Occipital lobe (tissue), 3 donors: ENCODE measurements at places on chromosomes 7 and 10.

GRCh38 chr7:82665966-82666507, 222.5 kb upstream of the CACNA2D1 start:
- no peak for DNase-seq

GRCh38 chr7:100673942-100674410, 436 bp downstream of the GNB2 start:
- DNase-seq, result no peak

DNA sequence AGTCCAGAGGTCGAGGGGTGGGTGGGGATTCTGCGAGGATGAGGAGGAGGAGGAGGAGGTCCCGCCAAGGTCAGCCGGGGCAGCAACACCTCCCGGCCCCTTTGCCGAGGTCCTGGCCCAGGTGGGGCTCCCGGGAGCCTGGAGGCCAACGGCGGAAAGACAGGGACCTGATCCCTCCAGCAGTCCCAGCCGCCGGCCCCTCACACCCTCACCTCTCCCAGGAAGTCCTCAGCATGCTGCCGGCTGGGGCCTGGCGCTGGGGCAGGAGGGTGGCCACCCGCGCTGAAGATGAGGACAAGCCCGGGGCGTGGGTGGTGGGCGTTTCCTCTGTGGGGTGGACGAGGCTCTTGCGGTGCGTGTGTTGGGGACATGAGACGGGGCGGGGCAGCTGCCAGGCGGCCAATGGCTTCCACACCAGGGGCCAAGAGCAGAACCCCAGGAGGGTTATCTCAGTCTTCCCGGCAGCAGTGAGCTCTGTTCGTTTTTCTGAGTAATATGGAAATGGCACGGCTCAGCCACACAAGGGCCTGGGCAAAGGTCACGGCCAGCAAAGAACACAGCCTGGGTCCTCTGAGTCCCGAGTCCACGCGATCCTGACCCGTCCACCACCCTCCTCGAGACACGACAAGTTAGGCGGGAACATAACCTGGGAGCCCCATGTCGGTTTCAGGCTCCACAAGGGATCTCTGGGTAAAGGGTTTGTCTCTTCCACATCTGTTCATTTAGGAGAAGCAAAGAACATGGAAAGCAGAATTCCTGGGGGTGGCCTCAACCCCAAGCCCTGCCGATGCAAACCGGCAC, 82.9 kb upstream of the PDGFA start:
- no peak for DNase-seq

DNA sequence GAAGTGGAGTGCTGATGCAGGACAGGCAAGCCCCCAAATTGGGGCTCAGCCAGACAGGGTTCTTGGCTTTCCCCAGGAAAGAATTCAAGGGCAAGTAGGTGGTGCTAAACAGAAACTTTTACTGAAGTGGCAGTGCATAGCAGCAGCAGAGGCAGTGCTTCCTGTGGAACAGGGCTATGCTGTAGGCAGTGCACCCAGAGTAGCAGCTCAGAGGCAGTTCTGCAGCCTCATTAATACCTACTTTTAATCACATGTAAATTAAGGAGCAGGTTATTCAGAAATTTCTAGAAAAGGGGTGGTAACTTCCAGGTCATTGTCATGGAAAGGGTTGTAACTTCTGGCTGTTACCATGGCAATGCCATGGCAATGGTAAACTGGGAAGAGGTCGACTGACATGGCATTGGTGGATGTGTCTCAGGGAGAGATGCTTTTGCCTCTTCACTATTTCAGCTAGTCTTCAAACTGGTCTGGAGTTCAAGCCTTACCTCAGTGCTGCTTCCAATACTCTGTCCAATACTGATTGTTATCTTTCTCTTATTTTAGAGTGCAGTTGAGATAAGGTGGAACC, 29.2 kb downstream of the PRSS58 start:
- DNase-seq, result no peak

DNA sequence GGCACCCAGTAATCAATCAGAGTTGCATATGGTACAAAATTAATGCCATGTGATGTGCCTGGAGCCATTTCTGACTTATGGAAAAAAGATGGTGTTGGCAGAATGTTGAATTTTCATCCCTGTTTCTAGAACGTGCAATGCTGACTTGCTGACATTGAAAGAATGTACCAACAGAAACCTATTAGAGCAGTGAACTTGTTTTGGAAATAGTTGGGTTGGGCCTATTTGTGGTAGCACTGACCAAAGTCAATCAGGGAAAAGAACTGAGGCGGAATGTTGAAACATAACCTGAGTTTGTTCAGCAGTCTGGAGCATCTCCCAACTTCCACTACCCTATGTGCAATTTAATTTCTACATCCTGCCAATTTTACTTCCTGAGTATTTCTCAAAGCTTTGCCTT, 11.7 kb upstream of the KIAA1217 start:
- no peak for DNase-seq

DNA sequence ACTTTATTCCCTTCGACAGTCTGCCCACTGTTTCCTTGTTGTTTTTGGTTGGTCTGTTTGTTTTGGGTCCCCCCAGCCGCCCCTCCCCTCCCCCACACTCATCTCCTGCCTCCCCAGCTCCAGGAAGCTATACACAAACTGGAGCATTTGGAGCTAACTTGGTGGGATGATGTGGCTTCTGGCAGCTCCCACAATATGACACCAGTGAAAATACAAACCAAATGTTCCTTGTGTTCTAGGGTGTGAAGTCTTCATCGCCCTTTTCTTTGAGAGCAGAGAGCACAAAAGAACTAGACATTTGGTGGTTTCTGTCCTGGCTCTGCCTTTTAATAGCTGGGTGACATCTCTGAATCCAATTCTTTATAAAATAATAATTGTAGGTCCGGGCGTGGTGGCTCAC, 33.8 kb downstream of the CREB5 start:
- no peak for DNase-seq

- no peak for DNase-seq
Measured at GRCh38 chr10:8227246-8227645, 172.8 kb downstream of the GATA3 start.

- DNase-seq, result no peak
Measured at GRCh38 chr10:122707535-122707934, 7.9 kb upstream of the C10orf120 start.

- DNase-seq, result no peak
Measured at GRCh38 chr7:124761164-124761715, 4.4 kb downstream of the GPR37 start.

DNA sequence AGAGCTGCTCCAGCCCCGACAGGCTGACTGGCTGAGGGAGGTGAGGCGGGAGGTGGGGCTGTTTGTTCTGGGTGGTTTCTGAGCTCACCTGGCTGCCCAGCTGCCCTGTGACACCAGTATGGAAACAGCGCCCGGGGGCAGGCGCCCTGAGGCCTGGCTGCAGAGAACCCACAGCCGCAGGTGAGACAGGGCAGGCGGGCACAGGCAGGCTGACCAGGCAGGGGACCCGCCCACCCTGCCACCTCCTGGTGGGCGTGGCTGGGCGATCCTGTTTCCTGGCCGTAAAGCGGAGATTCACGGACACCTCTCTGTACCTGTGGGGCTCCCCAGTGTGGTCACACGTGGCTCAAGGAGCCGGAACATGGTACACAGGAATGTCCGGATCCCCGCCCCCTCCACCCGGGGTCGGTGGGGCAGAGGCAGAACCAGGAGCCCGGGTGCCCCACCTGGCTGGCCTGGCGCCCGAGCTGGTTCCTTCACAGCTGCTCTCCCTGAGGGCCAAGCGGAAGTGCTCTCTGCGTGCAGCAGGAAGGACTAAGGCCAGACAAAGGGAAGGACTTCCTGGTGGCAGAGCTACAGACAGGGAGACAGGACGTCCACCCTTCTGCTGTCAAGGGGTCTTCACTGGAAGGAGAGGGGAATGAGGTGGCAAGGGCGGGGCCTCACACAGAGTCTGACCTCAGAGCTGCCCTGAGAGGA, 3.9 kb downstream of the MICALL2 start:
- no peak for DNase-seq

DNA sequence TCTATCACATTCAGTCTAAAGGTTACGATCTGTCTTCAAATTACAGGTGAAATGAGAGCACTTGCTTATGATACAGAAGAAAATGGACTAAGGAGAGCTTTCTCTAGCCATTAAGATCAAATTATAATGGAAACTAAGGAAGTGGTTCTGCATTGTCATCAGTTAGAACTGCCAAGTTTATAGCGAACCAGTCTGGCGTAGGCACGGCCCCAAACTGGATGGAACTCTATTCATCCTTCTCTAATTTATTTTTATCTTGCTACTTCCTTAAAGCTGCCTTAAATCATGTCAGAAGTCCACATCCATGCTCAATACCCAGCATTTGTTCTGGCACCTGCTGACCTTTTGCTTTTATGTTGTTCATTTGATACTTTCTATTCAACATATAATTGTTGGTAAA, 63.7 kb upstream of the APBB1IP start:
- no peak for DNase-seq

DNA sequence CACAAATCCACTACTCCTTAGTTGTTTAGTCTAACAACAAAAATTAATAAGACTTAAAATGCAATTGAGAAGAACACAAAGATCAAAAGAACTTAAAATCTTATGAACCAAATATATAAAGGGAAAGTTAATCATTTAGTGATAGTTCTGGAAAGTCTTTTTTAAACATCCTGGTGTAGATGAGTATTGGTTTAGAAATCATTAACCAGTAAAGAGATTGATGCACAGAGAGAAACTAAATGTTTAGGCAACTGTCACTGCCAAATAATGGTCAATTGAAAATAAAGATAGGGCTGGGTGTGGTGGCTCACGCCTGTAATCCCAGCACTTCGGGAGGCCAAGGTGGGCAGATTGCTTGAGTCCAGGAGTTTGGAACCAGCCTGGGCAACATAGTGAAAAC, 44.9 kb downstream of the SP8 start:
- DNase-seq, result no peak
